Central memory CD4-positive, alpha-beta T cell (primary cell): ENCODE measurements at places on chromosomes 6 and 20.

DNA sequence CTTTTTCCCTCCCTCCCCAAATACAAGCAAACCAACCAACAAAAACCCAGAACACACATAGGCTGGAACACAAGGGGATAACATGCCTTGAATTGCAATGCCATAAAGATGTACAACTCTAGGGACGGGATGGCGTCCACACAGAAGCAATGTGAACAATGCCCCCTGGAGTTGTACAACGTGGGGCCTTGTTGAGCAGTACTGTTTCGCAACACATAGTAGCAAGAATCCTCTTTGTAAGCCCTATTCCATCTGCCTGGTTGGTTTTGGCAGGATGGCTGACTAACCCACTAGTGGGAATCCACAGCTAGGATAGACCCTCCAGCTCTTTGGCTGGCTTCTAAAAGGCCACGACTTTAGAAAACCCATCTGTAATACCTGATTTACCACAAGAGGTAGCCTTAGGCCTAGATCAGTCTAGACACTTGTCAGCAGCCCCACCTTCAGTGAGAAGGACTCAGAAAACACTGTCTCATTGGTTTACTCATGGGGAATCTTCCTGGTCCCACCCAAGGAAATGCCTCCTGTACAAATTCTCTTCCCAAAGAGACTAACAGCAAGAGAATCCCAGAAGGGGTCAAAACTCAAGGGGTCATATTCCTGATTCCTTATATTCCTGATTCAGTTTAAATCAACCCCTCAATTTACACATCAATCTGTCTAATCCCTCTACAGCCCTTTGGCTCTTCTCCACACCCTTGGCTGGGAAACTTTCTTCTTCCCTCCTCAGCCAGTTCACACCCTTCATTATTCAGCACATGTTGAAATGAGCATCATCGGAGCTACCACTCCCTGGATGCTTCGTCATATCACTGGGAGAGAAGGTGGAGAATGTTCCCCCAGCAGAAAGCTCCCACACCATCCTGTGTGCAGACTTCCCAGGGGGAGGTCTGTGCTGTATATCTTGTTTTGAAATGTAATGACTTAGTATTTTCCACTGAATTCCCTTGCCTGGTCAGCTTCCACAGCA is 622.4 kb upstream of the FLRT3 start:
- no peak for DNase-seq

DNA sequence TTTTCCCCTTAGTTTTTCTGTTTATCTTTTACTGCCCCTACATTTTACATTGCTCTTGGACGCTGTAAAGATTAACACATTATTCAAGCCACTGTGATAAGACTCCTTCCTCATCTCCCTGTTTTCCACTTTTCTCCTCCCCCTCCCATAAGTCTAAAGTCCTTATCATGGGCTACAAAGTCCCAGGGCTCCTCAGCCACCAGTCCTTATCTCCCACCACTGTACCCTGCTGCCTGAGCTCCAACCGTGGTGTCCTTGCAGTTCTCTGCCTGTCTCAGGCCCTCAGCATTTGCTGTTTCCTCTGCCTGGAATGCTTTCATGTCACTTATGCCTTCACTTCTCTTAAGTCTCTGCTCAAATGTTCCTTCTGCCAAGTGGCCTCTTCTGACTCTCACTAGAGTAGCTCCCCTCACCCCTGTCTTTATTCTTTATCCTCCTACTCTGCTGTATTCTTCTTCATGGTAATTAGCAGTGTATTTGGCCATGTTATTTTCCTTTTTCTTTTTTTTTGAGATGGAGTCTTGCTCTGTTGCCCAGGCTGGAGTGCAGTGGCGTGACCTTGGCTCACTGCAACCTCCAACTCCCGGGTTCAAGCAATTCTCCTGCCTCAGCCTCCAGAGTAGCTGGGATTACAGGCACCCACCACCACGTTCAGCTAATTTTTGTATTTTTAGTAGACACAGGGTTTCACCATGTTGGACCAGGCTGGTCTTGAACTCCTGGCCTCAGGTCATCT is 10.8 kb upstream of the LATS1 start:
- no peak for DNase-seq

GRCh38 chr6:129251669-129252376 is 368.9 kb downstream of the LAMA2 start:
- peak; percentile 46 for DNase-seq

DNA sequence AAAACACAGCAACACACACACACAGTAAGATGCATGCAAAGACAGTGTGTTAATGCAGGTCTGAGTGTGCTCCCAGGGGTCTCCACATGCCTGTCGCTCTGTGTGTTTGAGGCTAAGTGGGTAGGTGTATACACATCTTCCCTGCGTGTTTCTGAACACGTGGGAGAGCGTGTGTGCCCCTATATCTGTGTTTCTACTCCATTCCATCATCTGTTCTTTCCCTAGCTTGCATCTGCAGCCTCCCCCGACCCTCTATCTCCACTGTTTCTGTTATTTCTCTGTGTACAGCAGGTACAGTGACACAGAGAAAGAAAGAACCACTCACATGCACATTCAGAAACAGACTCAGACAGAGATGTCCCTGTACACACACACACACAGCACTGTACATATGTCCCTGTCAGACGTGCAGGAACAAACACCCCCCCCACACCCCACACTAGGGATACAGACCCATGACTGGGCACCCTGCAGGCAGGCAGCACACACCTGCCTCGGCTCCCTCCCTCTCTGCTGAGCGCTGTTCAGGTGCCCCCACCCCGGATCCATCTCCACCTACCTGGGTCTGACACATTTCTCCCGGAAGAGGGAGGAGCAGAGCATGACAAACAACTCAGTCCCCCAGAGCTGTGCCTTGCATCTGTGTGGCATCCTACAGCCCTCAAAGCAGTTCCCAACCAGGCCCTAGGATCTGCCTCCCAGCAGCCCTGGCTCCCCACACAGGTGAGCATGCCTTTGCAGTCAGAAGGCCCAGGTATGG is 27.6 kb downstream of the KCNK15 start:
- no peak for DNase-seq

GRCh38 chr6:100846276-100846675 is 34.9 kb downstream of the ASCC3 start:
- no peak for DNase-seq

DNA sequence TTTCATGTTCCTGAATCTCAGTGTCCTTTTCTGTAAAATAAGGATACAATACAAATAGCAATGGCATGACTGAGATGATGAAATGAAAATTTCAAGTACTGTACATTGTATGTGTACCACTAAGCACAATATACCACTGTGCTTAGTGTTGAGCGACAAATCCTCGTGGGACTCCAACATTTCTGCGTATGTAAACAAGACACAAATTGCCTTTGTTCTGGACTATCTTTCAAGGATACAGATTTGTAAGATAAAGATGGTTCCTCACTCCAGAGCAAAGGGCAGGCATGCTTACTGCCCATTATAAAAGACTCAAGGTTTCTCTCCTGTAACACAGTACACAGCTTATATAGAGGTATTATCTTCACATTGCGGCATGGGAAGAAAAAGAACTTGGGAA is 6.0 kb downstream of the RARS2 start:
- no peak for DNase-seq

DNA sequence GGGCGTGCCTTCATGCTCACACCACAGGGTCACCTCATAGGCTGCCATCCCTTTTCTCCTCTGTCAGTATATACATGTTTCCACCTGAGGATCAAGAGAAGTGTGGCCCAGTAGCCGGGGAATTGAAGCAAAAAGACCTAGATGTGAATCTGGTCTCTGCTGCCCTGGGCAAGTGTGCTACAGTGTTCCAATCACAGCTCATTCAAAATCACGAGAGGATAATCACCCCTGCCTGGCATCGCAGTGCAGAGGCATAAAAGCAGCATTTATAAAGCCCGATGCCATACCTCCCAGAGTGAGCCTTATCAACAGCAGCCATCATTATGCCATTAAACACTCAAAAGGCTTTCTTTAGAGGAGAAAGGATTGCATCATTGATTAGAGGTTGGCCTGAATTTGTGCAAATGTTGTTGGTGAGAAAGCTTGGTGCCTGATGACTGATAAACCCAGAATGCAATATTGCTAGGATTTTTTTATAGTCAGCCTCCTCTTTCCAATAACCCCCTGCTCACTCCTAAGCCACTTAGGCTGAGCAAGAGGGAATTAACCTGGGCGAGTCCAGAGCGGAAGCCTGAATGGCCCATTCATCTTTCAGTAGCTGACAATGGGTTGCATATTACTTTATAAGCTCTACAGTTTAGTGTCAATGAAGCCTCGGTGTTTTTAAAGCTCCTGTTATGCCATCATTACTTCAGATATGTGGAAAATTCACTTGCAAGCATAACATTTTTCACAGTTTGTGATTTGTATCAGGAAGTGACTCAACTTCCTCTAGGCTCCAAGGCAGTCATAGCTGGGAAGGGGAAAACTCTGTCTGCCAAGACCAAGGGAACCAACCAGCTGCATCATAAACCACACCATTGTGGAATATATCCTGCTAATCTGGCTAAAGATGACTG is 92.5 kb upstream of the NXT1 start:
- no peak for DNase-seq

DNA sequence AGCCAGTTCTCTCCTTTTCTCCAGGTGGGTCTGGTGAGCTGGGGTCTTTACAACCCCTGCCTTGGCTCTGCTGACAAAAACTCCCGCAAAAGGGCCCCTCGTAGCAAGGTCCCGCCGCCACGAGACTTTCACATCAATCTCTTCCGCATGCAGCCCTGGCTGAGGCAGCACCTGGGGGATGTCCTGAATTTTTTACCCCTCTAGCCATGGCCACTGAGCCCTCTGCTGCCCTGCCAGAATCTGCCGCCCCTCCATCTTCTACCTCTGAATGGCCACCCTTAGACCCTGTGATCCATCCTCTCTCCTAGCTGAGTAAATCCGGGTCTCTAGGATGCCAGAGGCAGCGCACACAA is 765 bp upstream of the CFB start:
- DNase-seq, result no peak

GRCh38 chr6:39063526-39063925 is 14.9 kb downstream of the GLP1R start:
- no peak for DNase-seq

- no peak for DNase-seq
These were observed 34.6 kb downstream of the REPS1 start for GRCh38 chr6:138953451-138953850.

DNA sequence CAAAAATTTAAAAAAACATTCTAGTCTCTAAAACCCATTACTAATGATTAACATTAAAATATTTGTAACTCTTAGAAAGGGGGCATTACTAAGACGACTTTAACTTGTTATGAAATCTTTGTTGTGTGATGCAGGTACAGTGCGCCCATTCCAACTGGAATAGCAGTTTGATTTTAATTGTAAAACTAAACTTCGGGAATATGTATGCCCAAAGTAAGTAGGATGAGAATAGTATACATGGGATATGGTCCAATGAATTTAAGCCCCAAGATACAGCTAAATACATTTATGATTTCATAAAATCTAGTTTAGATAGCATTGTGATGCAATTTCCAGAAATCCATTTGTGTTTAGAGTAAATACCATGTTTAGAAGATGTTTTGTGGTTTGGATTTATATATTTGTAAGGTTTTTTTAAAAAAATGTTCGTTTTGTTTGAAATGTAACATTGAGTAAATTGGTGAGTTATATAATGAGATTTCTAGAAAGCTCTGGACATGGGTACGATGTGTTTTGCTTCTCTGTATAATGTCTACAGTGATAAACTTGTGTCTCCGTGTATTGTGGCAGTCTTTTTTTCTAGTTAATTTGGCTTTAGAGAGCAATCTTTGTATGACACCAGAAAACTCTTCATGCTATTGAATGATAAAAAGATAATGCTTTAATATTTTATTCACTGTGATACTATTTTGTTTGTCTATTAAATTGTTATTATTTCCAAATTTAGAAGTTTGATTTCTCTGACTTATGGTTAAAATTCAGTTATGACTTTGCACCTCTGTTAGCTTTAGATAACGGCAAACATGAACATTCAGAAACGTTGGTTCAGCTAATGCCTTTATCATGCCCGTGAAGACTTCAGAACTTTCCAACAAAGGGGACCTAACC is 54.8 kb downstream of the RNF182 start:
- no peak for DNase-seq

DNA sequence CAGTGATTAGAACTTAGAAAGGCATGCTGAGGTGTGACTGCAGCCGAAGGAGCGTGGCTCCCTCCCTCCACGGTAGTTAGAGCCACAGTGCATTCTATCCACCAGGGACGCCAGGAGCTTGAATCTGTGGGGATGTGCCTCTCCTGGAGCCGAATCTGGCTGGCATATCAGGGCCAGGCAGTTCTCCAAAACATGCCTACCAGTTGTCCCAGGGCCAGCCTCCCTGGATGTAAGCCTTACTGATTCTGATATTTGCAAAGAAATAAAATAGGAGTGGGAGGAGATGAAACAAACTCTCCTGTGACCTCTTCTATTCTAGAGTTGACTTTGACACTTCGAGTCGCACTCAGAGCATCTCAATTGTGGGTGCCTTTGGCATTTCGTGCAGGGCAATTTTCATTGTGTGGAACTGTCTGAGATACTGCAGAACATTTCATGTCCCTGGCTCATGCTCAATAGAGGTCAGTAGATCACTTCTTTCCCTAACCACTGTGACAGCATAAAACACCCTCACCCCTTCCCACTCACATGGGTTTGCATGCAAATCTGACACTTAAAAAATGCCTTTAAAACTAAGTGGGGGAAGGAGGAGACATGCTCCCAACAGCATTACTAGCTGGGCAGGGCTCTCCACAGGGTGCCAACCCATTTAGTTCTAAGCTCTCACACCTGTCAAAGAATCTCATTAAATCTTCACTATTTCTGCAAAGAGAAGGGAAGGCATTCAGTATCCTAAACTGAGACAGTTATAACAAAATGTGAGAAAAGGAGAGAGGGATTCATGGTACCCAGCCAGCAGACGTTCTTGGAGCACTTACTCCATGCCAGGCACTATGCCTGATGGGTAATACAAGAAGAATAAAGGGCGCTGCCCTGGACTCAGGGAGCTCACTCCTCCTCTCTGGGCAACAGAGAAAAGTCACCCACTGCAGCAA is 378.9 kb downstream of the PREX1 start:
- no peak for DNase-seq
